CD4-positive, alpha-beta T cell treated with Interleukin-17A for 1 hour (primary cell): ENCODE measurements at places on chromosomes 13 and 19.

DNA sequence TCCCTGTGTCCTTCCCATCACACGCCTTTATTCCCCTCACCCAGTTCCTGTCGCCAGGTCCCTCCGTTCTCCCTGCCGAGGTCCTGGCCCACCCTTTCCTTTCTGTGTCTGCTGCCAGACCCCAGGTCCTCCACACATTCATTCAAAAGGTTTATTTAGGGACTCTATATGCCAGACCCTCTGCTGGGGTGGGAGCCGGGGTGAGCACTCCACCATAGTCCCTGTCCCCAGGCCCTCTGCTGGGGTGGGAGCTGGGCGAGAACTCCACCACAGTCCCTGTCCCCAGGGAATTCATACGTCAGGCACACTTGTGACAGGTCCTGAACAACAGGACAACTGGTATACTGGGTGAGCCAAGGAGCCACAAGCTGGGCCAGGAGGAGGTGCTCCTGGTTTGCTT is 34.4 kb upstream of the TUBGCP3 start:
- DNase-seq = no peak

GRCh38 chr19:29896802-29897201 is 45.2 kb upstream of the URI1 start:
- no peak for DNase-seq

GRCh38 chr19:50416034-50416977 is 2.4 kb upstream of the SPIB start:
- DNase-seq = no peak

DNA sequence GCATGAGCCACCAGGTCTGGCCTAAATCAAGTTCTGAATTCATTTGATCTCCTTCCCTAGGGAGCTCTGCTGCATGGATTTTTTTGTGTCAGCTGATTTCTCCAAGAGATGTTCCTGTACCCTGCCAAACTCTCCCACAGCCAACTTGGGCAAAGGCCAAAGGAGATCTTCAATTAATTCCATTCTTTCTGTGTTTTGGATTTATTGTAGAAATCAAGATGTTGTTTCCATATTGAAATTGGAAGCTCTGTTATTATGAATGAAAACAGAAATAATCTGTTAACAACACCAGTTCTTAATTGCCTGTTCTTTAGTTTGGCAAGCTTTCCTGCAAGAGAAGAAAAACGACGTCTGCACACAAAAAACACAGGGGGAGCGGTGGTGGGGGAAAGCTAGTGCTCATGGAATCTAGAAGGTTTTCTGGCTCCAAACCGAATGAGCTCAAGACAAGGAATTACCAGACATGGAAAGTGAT is 86.5 kb upstream of the ABCC4 start:
- DNase-seq = no peak

DNA sequence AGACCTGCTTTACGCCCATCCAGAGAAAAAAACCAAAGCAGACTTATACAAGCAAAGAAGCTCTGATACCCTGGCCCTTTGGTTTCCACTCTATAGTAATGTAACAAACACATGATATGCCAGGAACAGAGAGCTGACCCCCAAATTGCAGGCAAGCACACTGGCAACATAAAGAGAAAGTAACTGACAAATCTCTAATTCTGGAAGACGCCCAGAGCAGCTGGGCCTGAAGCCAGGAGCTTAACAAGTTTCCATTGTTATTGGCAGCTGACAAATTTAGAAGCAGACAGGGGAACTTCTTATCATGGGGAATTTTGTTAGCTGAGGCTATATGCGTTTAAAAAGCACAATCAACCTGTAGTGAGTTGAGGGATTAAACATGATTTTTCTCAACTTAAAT is 158.0 kb downstream of the DLEU7 start:
- no peak for DNase-seq

GRCh38 chr19:49408816-49409440 is 14.3 kb downstream of the PTH2 start:
- no peak for DNase-seq

GRCh38 chr13:75494491-75494890 is 12.5 kb upstream of the TBC1D4 start:
- DNase-seq = no peak

- peak; percentile 26 for DNase-seq
Measured at GRCh38 chr19:50705422-50706019, 14.1 kb downstream of the SHANK1 start.

DNA sequence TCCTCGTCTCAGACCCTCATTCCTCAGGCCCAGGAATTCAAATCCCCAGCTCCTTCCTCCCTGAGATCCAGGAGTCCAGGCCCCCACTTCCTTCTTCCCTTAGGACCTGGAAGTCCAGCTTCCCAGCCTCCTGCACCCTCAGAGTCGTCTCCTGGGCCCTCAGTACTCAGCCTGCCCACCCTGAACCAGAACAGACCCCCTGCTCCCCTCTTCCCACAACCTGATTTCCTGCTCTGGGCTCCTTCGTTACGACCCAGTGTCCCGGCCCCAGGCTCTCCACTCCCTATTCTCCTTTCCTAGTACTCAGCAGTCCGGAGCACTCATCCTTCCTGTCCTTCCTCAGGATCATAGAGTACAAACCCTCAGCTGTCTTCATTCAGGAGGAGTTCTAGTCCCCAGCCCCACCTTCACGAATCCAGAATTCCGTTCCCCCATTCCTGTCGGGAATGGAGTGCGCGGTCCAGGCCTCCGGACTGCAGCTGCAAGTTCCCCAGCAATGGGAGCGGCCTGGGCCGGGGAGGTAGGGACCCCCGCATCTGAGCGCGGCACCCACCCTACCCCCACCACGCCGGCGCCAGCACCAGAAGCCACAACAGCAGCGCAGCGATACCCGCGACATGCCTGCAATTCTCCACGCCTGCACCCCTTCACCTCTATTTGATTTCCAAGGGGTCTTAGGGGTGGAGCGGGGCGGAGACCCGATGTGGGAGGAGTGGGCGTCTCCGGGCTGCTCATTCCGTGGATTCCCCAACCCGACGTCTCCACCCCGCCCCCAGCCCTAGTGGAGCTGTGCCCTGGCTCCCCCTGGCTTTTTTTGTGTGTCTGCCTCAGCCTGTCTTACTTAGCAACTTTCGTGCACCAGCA is 12.7 kb downstream of the EGLN2 start:
- DNase-seq = peak; percentile 33

DNA sequence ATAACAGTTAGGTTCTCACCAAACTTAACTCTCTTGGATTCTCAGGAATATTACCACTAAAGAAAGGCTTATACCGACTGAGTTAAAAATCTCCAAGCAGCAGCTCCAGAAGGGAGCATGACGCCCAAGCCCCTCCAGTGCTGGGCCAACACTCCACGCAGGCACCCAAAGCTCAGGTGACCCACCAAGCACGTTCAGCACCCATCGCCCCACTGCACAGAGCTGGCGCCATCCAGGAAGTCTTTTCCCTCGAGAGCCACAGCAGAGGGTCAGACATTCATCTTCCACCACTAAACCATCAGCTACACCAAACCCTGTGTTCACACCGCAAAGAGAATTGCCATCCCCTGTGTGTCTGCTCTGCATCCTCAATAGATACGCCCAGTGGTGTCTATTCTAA is 65.7 kb downstream of the SOX1 start:
- no peak for DNase-seq

DNA sequence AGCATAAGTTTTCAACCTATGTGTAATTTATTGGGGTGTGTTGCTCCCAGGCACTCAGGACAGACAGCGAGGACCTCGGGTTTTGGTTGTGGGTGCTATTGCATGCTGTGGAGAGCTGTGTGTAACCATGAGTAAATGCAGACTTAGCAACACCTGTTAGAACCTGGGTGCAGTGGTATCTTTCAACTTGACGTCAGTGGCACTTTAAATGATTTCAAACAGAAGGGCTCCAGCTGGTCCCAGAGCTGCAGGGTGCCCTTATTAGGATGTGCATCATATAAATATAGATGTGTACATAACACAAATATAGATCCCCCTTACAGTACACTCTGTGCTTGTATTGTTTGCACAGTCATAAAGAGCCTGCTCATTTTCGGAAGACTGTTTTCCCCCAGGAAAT is 228.3 kb upstream of the IRS2 start:
- DNase-seq = no peak

- no peak for DNase-seq
Measured at GRCh38 chr13:67821606-67822005, 591.5 kb upstream of the PCDH9 start.

- no peak for DNase-seq
Measured at GRCh38 chr19:4327877-4328242, 10.8 kb downstream of the STAP2 start.

GRCh38 chr19:20558011-20558410 is 7.6 kb downstream of the ZNF737 start:
- DNase-seq = no peak

DNA sequence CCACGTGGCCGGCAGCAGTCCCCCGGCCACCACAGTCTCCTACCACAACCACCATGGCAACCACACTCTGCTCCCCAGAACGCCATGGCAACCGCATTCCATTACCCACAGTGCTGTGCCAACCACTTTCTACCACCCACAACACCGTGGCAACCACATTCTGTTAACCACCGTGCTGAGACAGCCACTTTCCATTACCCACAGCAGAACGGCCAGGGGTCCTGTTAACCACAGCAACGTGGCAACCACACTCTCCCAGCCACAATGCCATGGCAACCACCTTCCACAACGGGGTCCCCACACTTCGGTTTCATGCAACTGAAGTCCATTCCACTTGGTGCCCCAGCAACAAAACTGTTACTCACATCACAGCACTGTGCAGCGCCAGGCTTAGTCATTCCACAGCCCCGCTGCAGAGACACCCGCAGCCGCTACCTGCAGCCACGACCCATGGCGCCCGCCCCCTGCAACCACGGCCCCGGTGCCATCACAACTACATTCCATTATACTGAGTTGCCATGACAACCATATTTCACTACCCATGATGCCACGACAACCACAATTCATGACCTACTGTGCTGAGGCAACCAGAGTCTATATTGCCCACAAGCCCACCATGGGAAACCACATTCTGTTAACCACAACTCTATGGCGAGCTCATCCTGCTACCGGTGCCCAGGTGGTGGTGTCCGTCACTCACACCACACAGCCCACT is 10.0 kb downstream of the DPF1 start:
- peak; percentile 59 for DNase-seq

DNA sequence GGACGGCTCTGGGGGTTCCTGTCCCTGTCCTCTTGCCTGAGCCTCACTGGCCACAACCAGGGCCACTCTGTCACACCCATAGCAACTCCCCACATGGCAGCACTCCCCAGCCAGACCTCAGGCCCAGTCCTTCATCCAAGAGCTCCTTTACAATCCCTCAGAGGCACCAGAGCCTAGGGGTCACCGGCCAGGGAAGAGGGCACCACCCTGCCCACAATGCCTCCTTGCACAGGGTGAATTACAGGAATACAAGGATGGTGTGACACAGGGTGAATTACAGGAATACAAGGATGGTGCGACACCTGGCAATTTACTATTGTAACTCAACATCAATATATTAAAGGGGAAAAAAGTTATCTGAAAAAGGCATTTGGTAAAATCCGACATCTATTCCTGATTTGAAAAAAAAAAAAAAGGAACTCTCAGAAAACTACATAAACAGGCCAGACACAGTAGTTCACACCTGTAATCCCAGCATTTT is 16.5 kb downstream of the MIER2 start:
- DNase-seq = no peak
